ENCODE measurements at places on chromosomes 11 and 22. TPM values are rescaled to one million over a fixed set of nuclear protein-coding genes. Genes with fewer than 3 reads are reported as not detected.

EIF3D gene
- 317 TPM for total RNA-seq

CLDN5 gene
- total RNA-seq: 29.2 TPM

OR52E5 gene
- not detected for total RNA-seq

MSANTD2 gene
- total RNA-seq: 12.2 TPM

KRTAP5-11 gene
- total RNA-seq: not detected

MS4A6E gene
- not detected for total RNA-seq

MPEG1 gene
- total RNA-seq: 38.9 TPM

MRGPRX3 gene
- total RNA-seq: not detected

SEPTIN3 gene
- not detected for total RNA-seq

GRCh38 chr11:71324788-71325417 lies 72.5 kb upstream of the SHANK2 start:
- H3K27me3 ChIP-seq: no peaks in the 10 kb centered on the region
- no peak overlapping the region for H3K27ac ChIP-seq
- no peak overlapping the region for H3K4me3 ChIP-seq
- no peaks in the 10 kb centered on the region for H3K36me3 ChIP-seq
- DNase-seq: no peak

- H3K4me3 ChIP-seq: no peak overlapping the region
- no peak overlapping the region for H3K27ac ChIP-seq
These were observed 46.5 kb upstream of the GALNT18 start for GRCh38 chr11:11668274-11668673.

DNA sequence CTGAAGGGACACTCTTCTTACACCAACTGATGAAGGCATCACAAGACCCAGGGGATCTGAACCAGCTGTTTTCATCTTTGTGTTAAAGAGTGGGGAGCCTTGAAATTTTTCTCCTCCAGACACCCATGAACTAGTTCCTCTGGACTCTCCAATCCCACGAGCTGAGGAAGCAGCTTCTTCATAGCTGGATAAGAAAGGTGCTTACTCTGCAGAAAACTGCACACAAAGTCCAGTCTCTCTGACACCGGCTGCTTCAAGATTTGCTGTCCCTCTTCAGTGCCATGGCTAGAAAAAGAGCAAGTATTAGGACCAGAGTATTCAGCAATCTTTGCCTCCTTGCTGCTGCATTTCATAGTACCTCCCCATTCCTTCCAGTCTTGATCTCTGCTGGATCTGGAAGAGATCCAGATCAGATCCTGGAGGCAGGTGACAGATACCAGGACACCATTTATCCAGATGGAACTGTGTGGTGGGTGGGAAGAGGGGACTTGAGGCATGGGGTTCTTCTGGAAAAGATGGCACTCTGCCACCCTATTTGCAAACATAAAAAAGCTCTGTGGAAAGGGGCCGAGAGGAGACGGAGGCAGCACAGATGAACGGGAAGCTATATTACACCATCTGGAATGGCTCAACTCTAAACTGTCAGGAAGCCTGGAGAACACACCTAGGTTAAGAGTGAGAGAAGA lies 25.5 kb downstream of the IL18BP start:
- no peak overlapping the region for H3K27ac ChIP-seq
- peaks cover 47% of the 10 kb centered on the region for H3K4me1 ChIP-seq
- no peaks in the 10 kb centered on the region for H3K36me3 ChIP-seq
- DNase-seq: no peak
- no peaks in the 10 kb centered on the region for H3K27me3 ChIP-seq

DNA sequence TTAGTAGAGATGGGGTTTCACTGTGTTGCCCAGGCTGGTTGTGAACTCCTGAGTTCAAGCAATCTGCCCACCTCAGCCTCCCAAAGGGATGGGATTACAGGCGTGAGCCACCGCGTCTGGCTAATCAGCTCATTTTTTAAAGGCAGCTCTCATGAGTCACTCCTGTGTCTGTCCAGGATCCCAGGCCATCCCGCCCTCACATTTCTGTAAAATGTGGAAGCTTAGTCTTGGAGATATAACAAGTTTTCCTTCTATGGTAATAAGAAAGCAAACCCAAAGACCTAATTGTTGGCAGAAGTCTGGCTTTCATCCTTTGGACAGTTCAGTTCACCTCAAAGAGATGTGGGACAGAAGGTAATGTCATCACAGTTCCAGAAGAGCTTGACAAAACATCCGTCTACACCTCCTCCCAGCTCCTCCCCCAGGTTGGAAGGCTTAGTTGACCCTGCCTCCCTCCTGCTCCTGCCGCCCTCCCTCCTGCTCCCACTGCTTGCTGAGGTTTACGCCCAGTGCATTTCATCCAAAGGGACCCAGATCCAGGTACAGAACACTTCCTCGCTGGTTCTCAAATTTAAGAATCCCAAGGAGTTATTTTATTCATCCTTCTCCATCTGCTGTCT lies 6.4 kb downstream of the DRD2 start:
- H3K27me3 ChIP-seq: peaks cover 5% of the 10 kb centered on the region
- no peak for DNase-seq
- H3K36me3 ChIP-seq: no peaks in the 10 kb centered on the region
- no peak overlapping the region for H3K4me3 ChIP-seq
- no peak overlapping the region for H3K27ac ChIP-seq
- no peaks in the 10 kb centered on the region for H3K4me1 ChIP-seq

DNA sequence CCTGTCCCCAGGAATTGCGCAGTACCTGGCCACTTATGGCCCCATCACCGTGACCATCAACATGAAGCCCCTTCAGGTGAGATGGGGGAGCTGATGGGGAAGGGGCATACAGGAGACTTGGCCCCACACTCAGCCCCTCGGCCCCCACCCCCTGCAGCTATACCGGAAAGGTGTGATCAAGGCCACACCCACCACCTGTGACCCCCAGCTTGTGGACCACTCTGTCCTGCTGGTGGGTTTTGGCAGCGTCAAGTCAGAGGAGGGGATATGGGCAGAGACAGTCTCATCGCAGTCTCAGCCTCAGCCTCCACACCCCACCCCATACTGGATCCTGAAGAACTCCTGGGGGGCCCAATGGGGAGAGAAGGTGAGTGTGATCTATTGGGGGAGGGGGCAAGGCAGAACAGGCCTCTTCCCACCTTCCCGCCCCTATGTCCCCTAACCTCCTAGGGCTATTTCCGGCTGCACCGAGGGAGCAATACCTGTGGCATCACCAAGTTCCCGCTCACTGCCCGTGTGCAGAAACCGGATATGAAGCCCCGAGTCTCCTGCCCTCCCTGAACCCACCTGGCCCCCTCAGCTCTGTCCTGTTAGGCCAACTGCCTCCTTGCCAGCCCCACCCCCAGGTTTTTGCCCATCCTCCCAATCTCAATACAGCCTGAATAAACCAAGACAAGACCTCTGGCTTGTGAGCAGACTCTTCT lies 3.6 kb downstream of the CTSW start:
- no peak overlapping the region for H3K4me3 ChIP-seq
- H3K27ac ChIP-seq: no peak overlapping the region
- H3K27me3 ChIP-seq: no peaks in the 10 kb centered on the region
- no peak for DNase-seq

DNA sequence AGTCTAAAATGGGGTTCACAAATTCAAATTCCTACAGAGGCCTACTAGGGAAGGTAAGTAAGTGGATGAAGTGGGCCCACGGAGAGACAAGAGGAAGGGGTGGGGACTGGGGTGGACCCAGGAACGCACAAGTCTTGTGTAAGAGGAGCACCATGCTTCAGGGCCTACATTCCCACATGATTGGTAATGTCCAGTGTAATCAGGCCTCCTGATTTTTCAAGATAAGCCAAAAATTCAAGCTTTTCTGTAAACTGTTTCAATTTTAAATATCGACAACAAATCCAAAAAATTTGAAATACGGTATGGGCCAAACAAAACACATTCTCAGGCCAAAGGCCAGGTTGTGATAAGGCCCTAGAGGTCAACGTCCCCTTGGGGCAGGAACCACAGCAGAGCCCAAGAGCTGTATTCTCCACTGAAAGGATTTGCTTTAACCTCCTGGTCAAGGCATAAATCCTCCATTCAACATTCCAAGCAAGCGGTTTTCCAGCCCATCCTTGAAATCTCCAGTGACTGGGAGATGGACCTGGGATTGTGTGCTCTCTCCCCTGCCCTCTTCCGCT lies 116.4 kb downstream of the TRIM29 start:
- peaks cover 9% of the 10 kb centered on the region for H3K27me3 ChIP-seq
- H3K27ac ChIP-seq: no peak overlapping the region
- DNase-seq: no peak
- no peaks in the 10 kb centered on the region for H3K4me1 ChIP-seq
- H3K4me3 ChIP-seq: no peak overlapping the region

GRCh38 chr11:23974051-23974450 lies 522.8 kb upstream of the LUZP2 start:
- no peak overlapping the region for H3K4me3 ChIP-seq
- H3K4me1 ChIP-seq: no peaks in the 10 kb centered on the region
- no peaks in the 10 kb centered on the region for H3K27me3 ChIP-seq
- no peaks in the 10 kb centered on the region for H3K36me3 ChIP-seq
- DNase-seq: no peak

- no peak for DNase-seq
- no peak overlapping the region for H3K4me3 ChIP-seq
- H3K27me3 ChIP-seq: no peaks in the 10 kb centered on the region
These were observed 120.8 kb upstream of the CHORDC1 start for GRCh38 chr11:90343673-90344072.

DNA sequence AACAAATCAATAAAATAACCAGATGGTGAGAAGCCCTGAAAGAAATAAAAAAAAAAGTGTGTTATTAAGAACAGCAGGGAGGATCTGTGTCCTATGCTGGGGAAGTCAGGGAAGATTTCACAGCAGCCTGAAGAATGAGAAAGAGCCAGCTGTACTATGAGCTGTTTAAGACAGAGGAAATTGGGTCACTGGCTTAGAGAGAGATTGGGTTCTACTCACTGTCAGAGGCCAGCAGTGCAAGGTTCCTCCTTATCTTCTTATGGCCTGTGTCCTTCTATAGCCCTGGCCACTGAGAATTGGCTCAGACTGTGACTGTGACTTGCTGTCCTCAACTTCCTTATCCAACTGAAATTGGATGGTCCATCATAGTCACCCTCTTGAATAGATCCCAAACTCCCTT lies 54.8 kb upstream of the FDX1 start:
- H3K4me3 ChIP-seq: no peak overlapping the region
- H3K4me1 ChIP-seq: peaks cover 65% of the 10 kb centered on the region
- no peaks in the 10 kb centered on the region for H3K27me3 ChIP-seq
- no peaks in the 10 kb centered on the region for H3K36me3 ChIP-seq
- DNase-seq: peak; percentile 71

- no peaks in the 10 kb centered on the region for H3K27me3 ChIP-seq
- no peak for DNase-seq
- H3K4me3 ChIP-seq: no peak overlapping the region
- peak overlapping the region; percentile 54 for H3K27ac ChIP-seq
These were observed 664 bp upstream of the PRSS23 start for GRCh38 chr11:86799680-86800075.

- H3K36me3 ChIP-seq: no peaks in the 10 kb centered on the region
- no peaks in the 10 kb centered on the region for H3K27me3 ChIP-seq
- DNase-seq: no peak
- H3K4me1 ChIP-seq: peaks cover 12% of the 10 kb centered on the region
These were observed 39.5 kb upstream of the SLC1A2 start for GRCh38 chr11:35458846-35459245.

GRCh38 chr22:24423519-24424000 lies 3.8 kb upstream of the ADORA2A start:
- H3K27ac ChIP-seq: peak overlapping the region; percentile 47
- H3K4me3 ChIP-seq: peak overlapping the region; percentile 77
- peaks cover 4% of the 10 kb centered on the region for H3K4me1 ChIP-seq
- no peaks in the 10 kb centered on the region for H3K36me3 ChIP-seq
- DNase-seq: peak; percentile 48

- peaks cover 66% of the 10 kb centered on the region for H3K36me3 ChIP-seq
- no peak overlapping the region for H3K4me3 ChIP-seq
- H3K4me1 ChIP-seq: no peaks in the 10 kb centered on the region
- peak overlapping the region; percentile 65 for H3K27ac ChIP-seq
- DNase-seq: no peak
- H3K27me3 ChIP-seq: no peaks in the 10 kb centered on the region
These were observed 37.8 kb downstream of the RNF141 start for GRCh38 chr11:10503221-10503620.

- no peak overlapping the region for H3K4me3 ChIP-seq
- H3K27me3 ChIP-seq: no peaks in the 10 kb centered on the region
- H3K4me1 ChIP-seq: no peaks in the 10 kb centered on the region
- peak overlapping the region; percentile 54 for H3K27ac ChIP-seq
- H3K36me3 ChIP-seq: no peaks in the 10 kb centered on the region
These were observed 51.1 kb upstream of the EED start for GRCh38 chr11:86193297-86194095.

GRCh38 chr11:75576499-75576918 lies 14.5 kb downstream of the SERPINH1 start:
- H3K27ac ChIP-seq: peak overlapping the region; percentile 38
- DNase-seq: peak; percentile 73
- no peaks in the 10 kb centered on the region for H3K27me3 ChIP-seq
- no peak overlapping the region for H3K4me3 ChIP-seq
- H3K36me3 ChIP-seq: no peaks in the 10 kb centered on the region

- H3K27me3 ChIP-seq: no peaks in the 10 kb centered on the region
- no peak overlapping the region for H3K4me3 ChIP-seq
- no peak for DNase-seq
- H3K36me3 ChIP-seq: no peaks in the 10 kb centered on the region
- peaks cover 8% of the 10 kb centered on the region for H3K4me1 ChIP-seq
These were observed 15.0 kb downstream of the SMIM38 start for GRCh38 chr11:69170704-69171103.

DNA sequence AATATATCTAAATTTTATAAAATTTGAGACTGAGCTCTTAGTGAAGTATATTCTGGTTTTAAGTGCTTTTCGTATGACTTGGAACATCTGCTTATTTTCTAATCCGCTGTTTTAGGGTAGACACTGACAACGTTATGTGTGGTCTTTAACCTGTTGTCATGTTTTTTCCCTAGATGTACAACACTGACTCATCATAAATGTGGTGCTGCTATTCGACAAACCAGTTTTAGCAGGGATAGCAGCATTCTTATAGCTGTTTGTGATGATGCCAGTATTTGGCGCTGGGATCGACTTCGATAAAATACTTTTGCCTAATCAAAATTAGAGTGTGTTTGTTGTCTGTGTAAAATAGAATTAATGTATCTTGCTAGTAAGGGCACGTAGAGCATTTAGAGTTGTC lies 23.8 kb upstream of the HIKESHI start:
- no peak overlapping the region for H3K4me3 ChIP-seq
- no peaks in the 10 kb centered on the region for H3K27me3 ChIP-seq
- H3K27ac ChIP-seq: no peak overlapping the region
- peaks cover 16% of the 10 kb centered on the region for H3K36me3 ChIP-seq
- no peak for DNase-seq

GRCh38 chr11:32487270-32487669 lies 51.9 kb upstream of the WT1 start:
- no peaks in the 10 kb centered on the region for H3K36me3 ChIP-seq
- DNase-seq: no peak
- no peaks in the 10 kb centered on the region for H3K4me1 ChIP-seq
- H3K4me3 ChIP-seq: no peak overlapping the region

GRCh38 chr11:206002-206384 lies 1.2 kb downstream of the BET1L start:
- peaks cover 51% of the 10 kb centered on the region for H3K4me1 ChIP-seq
- no peaks in the 10 kb centered on the region for H3K27me3 ChIP-seq
- peak overlapping the region; percentile 99 for H3K27ac ChIP-seq
- H3K4me3 ChIP-seq: no peak overlapping the region

Data from adrenal gland (tissue), 19 donors.